DMS 273 treated with DMSO at 0.1 percent for 48 hours (cell line): ENCODE measurements at places on chromosomes 7 and 10.

DNA sequence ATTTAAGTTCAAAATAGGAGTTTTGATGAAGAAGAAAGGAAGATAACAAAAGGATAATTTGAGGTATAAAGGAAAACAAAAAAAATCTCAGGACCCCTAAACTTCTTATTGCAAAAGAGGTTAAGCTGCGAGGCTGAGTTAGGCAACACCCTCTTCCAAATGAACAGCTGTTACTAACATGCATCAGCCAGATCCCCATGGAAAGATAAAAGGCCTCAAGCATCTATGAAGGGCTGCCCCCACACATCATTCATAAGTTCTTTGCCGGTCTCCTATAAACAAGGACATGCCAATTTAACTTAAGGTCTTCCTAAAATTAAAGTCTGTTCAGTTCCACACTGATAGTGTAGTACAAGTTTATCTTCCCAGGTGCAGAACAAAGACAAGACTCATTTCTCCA, 75.8 kb upstream of the IMMP2L start:
- DNase-seq, result peak; percentile 22

GRCh38 chr10:47164126-47164799, 135.7 kb upstream of the GDF10 start:
- no peak for DNase-seq

DNA sequence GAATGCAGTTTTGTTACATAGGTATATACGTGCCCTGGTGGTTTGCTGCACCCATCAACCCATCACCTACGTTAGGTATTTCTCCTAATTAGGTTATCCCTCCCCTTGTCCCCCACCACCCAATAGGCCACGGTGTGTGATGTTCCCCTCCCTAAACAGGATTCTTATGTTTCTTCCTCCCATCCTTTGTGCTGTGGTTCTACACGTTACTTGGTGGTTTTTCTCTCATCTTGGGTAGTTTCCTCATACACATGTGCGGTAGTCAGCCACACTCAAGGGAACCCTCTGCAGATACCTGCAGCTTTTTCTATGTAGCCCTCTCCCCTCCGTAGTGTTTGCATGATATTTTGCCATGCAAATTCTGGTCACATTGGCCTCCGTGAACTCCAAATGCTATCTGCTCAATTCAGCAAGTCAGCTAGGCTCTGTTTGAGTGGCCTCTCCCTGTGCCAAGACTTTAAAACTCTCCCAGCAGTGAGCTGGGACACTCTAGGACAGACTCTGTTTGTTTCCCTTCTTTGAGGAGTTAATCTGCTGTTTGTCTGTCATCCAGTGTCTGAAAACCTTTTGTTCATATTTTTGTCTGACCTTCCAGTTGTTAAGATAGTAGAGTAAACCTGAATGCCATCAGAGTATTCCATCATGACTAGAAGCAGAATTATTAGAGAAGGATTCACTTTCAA, 41.0 kb downstream of the RABGEF1 start:
- DNase-seq, result no peak

- DNase-seq, result no peak
These were observed 140.1 kb upstream of the ZNF92 start for GRCh38 chr7:65233409-65234034.

- DNase-seq, result no peak
These were observed 24.2 kb downstream of the ZNF25 start for GRCh38 chr10:37952043-37952755.

DNA sequence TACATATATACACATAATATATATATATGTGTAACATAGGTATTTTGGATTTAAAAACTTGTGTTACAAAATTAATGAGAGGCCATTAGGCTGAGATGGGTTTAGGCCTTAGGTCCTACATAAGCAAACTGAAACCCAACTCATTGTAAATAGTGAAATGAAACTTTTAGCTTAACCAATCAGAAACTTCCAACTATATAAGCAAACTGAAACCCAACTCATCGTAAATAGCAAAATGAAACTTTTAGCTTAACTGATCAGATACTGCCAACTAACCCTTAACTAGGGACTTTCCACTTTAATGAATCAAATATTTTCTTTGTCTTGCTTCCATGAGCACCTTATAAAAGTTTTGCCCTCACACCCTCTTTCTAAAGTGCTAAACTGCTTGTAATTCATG, 17.3 kb upstream of the SAMD9L start:
- no peak for DNase-seq

DNA sequence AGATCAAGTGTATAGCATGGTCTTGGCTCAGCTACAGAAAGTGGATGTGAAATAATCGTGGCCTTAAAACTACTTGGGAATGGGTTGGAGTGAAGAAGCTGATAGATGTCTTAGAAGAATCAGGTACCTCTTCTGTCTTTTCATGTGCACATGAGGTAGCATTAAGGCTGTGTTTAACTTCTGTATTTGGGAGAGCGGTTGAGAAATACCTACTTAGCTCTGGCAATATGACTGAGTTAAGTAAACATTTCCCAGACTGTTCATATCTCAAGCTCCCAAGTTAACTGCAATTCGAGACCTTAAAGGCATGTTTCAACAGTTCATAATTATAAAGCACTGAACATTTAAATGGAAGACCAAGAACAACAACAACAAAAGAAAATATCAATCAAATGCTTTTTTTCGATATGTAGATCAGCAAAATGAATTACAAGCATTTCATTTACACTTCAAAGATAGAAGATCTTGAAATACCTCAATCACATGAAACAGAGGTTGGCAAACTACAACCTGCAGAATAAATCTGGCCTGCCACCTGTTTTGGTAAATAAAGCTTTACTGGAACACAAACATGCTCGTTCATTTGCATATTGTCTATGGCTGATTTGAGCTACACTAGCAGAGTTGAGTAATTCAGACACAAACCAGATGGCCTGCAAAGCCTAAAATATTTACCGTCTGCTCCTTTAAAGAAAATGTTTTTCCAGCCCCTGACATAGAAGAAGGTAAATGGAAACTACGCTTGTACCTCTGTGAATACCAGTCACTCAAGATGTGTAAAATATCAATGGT, 337.1 kb upstream of the GLI3 start:
- DNase-seq, result no peak

- no peak for DNase-seq
These were observed 207.3 kb upstream of the LRGUK start for GRCh38 chr7:133919810-133920209.

DNA sequence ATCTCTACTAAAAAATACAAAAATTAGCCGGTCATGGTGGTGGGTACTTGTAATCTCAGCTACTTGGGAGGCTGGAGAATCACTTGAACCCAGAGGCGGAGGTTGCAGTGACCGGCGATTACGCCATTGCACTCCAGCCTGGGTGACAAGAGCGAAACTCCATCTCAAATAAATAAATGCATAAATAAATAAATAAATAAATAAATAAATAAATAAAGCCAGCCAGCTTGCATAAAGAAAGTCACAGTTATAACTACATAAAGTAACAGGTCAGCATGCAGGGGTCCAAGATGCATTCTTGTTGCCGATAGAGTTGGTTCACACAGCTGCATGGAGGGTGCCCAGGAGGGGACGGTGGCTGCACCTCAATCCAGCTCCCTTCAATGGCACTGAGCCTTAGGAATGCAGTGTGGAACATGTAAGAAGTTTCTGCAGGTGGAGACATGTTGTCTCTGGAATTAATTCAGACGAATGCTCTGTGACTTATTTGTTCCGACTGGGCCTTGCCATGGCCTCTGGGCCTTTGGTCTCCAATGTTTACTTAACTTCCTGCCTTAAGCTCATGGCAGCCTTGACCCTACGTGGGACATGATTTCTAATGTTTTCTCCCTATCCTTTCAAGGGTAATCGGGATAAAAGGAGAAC, 159.6 kb upstream of the PRKCQ start:
- DNase-seq, result no peak

DNA sequence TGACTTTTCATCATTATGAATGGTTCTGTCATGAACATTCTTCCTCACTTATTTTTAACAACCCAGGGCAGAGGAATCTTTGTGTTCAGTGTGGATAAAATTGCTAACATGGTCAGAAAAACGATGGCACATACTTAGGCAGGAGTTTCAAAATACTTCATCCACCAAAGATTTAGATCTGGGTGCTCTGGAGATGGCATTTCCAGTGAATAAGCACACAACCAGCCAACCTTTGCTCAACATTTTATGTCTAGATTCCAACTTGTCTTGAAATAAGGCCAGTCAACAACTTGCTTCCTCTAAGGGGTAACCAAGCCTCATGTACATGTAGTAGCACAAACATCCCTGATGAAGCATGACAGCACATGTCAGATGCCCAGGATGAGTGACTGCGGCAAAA, 33.4 kb upstream of the ADRB1 start:
- DNase-seq, result no peak

- DNase-seq, result no peak
These were observed 220.1 kb downstream of the POU6F2 start for GRCh38 chr7:39197831-39198230.

GRCh38 chr7:143172354-143172753, 10.9 kb upstream of the TAS2R39 start:
- peak; percentile 30 for DNase-seq

GRCh38 chr10:2610946-2611345, 456.4 kb upstream of the PFKP start:
- no peak for DNase-seq

DNA sequence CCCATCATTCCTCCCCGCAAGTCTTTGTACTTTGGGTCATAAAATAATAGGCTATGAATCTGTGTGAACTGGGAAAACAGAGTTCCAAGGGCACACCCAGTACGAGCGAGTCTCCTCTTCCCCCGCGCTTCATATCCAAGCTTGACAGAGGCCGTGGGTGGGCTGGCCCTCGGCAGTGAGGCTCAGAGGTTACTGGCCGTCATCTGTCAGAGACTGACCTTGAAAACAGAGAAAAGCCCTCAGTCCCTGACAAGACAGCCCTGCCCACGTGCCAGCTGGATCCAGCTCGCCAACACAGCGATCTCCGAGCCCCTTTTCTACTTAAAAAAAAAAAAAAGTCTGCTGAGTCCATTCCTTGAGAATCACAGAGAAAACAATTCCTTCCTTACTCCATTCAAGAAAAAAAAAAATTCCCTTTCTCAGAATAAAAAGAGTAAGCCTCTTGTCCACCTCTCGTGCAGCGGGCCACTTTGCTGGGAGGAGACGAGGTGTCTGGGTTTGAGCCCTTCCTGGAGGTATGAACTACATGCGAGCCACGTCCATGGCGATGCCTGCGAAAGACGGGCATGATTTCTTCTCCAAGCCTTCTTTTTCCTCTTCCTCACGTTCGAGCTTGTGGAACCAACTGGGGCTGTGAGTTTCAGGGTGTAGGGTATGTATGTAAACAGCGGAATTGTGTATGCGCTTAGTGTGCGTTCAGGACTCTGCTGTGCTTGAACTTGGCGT, 744 bp upstream of the BICC1 start:
- DNase-seq, result no peak

DNA sequence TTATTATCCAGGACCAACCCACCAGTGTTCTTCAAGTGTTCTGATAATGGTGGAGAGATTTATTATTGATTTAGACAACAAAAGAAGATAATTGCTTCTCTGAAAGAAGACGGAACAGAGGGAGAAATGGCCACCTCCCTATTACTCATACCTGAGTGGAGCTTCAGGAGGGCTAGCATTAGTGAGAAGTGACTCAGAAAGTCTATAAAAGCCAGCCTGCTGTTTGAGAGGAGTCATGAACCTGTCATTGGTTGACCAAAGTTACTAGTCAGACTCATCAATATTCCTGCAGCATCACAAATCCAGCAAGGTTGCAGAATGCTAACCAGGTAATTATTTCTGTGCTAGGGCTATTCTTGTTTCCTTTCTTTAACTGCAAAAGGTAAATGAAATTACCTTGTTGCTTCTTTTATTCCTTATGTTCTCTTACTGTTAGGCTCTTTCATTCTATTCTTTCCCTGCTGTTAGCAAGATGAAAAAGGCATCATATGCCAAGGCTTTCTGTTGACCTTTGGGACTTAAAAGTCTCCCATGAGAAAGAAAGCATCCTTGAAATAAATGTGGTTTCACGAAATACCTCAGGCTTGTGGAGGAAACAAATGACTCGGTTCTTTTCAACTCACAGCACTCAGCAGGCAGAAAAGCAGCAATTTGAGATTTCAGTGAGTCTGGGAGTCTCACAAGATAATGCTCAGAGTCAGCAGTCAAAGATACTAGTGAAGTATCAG, 256.4 kb upstream of the PHYHIPL start:
- DNase-seq, result no peak

DNA sequence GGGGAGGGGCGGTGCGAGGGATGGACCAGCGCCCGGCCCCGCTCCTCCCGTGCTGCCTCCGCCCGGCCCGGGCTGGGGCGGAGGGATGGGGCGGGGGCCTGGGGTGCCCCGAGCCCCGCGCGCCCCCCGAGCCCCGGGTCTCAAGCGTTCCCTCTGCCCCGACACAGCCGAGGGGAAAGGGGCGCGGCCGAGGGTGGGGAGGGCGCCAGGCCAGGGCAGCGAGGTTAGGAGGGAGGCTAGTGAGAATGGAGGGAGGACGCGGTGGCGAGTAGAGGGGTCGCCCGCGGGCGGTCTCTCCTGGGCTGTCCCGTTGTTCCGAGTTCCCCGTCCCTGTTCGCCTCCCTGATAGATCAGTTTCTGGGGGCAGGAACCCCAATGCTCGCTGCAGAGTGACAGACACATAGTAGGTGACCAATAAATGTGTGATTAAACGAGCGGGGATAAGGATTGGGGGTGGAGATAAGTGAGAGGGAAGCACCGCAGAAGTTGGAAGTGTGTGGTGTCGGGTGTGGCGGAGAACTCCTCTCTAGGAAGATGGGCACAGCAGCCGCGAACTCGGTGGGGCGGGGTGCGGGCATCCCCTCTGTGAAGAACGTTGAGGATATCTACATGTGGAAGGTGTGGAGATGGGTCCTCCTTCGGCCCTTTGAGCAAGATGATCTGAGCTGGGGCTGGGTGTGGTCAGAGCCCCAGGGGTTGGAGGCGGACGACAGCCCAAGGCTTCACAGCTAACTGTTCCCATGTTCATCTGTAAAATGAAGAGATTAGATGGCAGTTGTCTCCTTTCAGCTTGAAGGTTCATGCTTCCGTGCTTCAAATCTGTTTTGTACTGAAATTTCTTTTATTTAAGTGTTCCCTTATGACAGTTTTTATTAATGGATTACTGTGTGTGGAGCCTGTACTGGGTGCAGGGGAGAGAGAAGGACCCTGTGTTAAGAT, 580 bp downstream of the ZNF775 start:
- no peak for DNase-seq

DNA sequence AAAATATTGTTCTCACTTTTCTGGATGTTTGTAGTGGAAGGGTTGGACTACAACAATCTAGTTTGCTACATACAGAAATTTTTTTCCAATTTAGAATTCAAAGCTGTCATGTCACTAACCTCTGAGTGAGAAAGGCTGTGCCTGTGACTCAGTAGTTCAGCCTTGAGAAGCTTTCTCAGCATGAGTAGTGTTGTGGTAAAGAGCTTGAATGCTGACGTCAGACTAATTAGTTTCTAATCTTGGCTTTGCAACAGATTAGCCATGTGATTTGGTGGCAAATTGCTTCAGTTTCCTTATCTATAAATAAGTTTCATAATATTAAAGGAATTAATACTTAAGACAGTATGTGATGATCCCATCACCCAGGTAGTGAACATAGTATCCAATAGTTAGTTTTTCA, 83.8 kb downstream of the ABCA13 start:
- DNase-seq, result no peak

DNA sequence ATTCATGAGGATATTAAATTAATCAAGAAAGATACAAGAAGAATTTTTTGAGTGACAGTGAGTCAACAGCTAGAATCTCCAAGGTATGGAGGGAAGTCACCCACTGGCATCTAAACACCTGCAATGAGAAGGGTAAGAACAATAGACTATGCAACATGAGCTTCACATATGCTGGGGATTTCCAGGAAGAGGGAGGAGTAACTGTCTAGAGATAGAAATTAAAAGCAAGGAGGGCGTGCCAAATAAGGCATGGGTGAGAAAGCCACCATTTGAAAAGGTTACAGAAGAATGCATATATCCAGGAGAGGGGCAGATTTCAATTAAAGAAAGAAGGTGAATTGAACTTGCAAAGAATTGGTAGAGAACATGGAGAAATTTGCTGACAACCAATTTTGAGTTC, 365.7 kb downstream of the GPR37 start:
- DNase-seq, result no peak
